ENCODE measurements at places on chromosomes 7 and 10. TPM values are rescaled to one million over a fixed set of nuclear protein-coding genes. Genes with fewer than 3 reads are reported as not detected.

DNA sequence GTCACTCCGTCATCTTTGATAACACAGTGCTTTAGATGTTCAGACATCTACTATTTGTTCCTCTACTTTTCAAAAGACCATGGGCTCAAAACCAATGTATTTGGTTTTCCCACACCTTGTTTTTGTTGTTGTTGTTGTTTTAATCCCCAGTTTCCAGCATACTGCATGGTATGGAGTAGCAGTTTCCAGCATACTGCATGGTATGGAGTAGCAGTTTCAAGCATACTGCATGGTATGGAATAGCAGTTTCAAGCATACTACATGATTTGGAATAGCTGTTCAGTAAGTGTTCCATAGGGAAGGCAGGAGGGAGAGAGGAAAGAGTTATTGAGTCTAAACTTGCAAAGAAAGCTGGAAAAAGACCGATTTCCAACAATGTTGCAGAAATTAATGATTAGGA, 314.3 kb upstream of the PRKCQ start:
- no peak for DNase-seq
- H3K4me1 ChIP-seq, result no peaks in the 10 kb centered on the region
- no peak overlapping the region for H3K4me3 ChIP-seq
- no peaks in the 10 kb centered on the region for H3K27me3 ChIP-seq

GRCh38 chr10:110326351-110327032, 21.8 kb upstream of the SMNDC1 start:
- DNase-seq, result no peak
- no peak overlapping the region for H3K4me3 ChIP-seq
- no peak overlapping the region for H3K27ac ChIP-seq
- H3K36me3 ChIP-seq, result no peaks in the 10 kb centered on the region
- H3K4me1 ChIP-seq, result no peaks in the 10 kb centered on the region

Gene SYPL1
- total RNA-seq, result 79.0 TPM

Gene HGF
- total RNA-seq, result 3.7 TPM

- no peaks in the 10 kb centered on the region for H3K27me3 ChIP-seq
- DNase-seq, result no peak
- no peak overlapping the region for H3K4me3 ChIP-seq
- no peak overlapping the region for H3K27ac ChIP-seq
- no peaks in the 10 kb centered on the region for H3K36me3 ChIP-seq
Observed at GRCh38 chr10:122861711-122862161, 16.1 kb upstream of the CUZD1 start.

GRCh38 chr7:29405891-29406290, 157.7 kb upstream of the PRR15 start:
- no peaks in the 10 kb centered on the region for H3K4me1 ChIP-seq
- no peak for DNase-seq
- H3K27ac ChIP-seq, result no peak overlapping the region
- no peaks in the 10 kb centered on the region for H3K36me3 ChIP-seq

Gene NAT16
- not detected for total RNA-seq

Gene METTL27
- total RNA-seq, result 0.84 TPM

DNA sequence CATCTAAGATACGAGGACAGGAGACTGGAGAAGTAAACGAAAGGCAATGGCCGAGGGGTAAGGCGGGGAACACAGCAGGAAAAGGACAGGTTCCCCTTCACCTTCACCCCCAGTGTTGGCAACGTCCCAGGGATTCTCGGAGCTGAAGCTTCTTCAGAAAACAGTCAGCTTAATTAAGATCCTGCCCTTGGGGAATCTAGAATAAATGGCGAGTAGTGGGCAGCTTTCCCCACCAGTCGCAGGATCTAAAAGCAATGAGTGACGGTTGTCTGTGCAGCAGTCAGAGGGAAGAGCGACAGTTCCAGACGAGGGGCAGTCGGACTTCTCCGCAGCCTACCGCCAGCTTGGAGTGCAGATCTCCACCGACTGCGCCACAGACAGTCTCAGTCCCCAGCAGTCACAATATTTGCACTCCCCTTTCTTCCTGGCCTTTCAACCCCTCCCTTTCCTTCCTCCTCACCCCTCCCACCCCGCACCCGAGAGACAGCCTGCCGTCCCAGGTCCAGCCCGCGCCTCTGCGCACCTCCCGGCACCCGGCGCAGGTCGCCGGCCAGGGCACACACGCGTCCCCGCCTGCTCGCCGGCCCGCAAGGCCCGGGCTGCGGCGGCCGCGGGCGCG, 10.9 kb upstream of the SP8 start:
- peaks cover 84% of the 10 kb centered on the region for H3K27me3 ChIP-seq
- no peaks in the 10 kb centered on the region for H3K4me1 ChIP-seq

DNA sequence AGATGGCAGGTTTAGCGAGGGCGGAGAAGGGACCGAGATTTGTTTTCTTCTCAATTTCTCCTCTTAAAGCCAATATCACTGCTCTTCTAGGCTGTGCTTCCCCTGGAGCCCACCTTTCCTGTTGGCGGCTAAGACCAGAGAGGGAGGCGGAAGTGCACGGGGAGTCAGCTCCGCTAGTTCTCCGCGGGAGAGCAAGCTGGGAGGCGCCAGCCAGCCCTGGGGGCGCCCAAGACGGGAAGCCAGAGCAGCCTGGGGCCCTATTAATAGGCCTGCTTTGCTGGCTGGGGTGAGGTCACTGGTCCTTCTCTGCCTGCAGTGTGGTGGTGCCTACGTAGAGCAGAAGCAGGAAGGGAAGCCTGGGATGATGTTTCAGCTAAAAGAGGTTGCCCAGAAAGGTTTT, 61.6 kb downstream of the LSM5 start:
- no peak for DNase-seq
- H3K27ac ChIP-seq, result no peak overlapping the region
- no peak overlapping the region for H3K4me3 ChIP-seq
- H3K27me3 ChIP-seq, result no peaks in the 10 kb centered on the region

DNA sequence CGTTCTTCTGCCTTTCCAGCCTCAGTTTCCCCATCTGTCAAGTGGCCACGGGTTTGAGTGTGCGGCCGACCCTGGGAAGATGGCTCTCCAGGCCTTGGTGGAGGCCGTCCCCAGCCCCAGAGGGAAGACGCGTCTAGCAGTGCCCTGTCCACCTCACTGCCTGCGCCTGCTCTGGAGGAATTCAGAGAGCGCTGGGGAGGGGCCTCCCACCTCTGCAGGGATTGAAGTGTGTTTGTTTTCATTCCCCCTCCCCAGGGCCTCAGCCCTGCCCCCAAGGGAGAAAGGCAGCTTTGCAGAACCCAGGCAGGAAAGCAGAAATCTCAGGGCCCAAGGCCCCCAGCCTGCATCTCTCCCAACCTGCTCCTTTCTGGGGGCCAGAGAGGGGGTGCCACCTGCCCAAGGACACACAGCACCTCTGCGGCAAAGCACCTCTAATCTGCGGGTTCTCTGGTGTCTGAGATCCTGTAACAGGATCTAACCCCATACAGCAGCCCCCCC, 91.0 kb downstream of the MICALL2 start:
- H3K4me1 ChIP-seq, result no peaks in the 10 kb centered on the region
- DNase-seq, result no peak

- H3K27ac ChIP-seq, result no peak overlapping the region
- no peaks in the 10 kb centered on the region for H3K4me1 ChIP-seq
- no peak for DNase-seq
- H3K27me3 ChIP-seq, result no peaks in the 10 kb centered on the region
- no peaks in the 10 kb centered on the region for H3K36me3 ChIP-seq
- H3K4me3 ChIP-seq, result no peak overlapping the region
Observed at GRCh38 chr7:39761449-39761848, 138.1 kb downstream of the RALA start.

GRCh38 chr7:148017126-148017525, 573.4 kb upstream of the C7orf33 start:
- no peak overlapping the region for H3K4me3 ChIP-seq
- H3K27me3 ChIP-seq, result no peaks in the 10 kb centered on the region
- DNase-seq, result no peak

- no peaks in the 10 kb centered on the region for H3K36me3 ChIP-seq
- H3K4me1 ChIP-seq, result no peaks in the 10 kb centered on the region
- no peak overlapping the region for H3K27ac ChIP-seq
- H3K27me3 ChIP-seq, result no peaks in the 10 kb centered on the region
- H3K4me3 ChIP-seq, result no peak overlapping the region
- no peak for DNase-seq
Observed at GRCh38 chr10:96482815-96483588, 30.7 kb downstream of the TLL2 start.

Gene ST8SIA6
- total RNA-seq, result 2.1 TPM

DNA sequence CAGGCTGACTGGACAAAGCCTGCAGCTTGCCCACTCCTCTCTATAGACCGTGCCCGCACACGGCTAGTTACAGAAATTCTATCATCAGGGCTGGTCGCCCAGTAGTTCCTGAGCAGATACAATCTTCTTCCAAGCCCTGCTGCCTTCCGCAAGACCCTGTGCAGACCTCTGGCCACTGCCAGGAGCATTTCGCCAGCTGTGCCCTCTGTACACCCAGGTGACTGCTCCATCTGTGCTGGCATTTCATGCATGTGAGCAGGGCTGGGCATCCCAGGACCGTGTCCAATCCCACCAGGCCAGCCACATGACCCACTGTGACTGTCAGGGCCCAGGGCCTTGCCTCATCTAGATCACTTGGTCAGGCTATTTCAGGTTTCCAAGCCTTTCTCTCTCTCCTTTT, 36.9 kb downstream of the HSPA12A start:
- no peak overlapping the region for H3K27ac ChIP-seq
- H3K27me3 ChIP-seq, result peaks cover 1% of the 10 kb centered on the region
- H3K36me3 ChIP-seq, result no peaks in the 10 kb centered on the region
- H3K4me3 ChIP-seq, result no peak overlapping the region

- H3K27ac ChIP-seq, result no peak overlapping the region
- no peak overlapping the region for H3K4me3 ChIP-seq
- peaks cover 3% of the 10 kb centered on the region for H3K27me3 ChIP-seq
- no peak for DNase-seq
- no peaks in the 10 kb centered on the region for H3K4me1 ChIP-seq
- H3K36me3 ChIP-seq, result no peaks in the 10 kb centered on the region
Observed at GRCh38 chr7:155950898-155951553, 138.8 kb upstream of the SHH start.

Gene PNLIP
- total RNA-seq, result not detected

DNA sequence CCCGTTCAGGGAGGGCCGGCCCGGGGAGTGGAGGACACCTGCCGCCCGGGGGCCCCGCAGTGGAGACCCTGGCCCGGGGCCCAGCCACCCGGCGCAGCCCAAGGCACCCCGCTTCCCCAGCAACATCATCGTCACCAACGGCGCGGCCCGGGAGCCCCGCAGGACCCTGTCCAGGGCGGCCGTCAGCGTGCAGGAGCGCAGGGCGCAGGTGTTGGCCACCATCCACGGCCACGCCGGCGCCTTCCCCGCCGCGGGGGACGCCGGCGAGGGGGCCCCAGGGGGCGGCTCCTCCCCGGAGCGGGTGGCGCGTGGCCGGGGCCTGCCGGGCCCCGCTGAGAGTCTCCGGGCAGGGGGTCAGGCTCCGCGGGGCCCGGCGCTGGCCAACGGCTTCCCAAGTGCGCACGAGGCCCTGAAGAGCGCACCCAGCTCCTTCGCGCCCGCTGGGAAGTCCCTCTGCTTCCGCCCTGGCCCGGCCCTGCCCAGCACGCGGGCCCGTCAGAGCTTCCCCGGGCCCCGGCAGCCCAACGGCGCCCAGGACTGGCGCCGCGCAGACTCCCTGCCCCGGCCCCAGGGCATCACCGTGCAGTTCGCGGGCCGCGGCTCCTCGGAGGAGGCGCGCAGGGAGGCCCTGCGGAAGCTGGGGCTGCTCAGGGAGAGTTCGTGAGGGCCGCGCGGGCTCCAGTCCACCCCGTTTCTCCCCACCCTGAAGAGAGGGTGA, 46.7 kb downstream of the PROSER2 start:
- H3K27ac ChIP-seq, result peak overlapping the region; percentile 46
- H3K4me1 ChIP-seq, result no peaks in the 10 kb centered on the region
- peak overlapping the region; percentile 43 for H3K4me3 ChIP-seq
- no peaks in the 10 kb centered on the region for H3K27me3 ChIP-seq

Gene FZD8
- 6.1 TPM for total RNA-seq

DNA sequence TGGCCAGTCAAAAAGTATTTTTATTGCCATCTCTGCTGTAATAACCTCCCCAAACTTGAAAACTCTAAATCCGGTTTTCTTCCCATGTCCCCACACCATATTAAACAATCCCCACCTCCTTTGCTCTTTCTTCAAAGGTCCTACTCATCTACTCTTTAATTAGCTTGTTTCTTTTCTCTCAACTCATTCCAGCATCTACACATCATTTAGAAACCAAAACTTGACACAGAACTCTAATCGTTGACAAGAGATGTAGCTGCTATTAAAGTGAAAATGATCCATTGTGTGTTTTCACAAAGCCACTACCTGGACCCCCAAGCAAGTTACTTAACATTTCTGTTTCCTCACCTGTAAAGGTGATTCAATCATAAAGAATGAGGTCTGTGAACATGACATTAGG, 436.3 kb upstream of the NPVF start:
- no peak for DNase-seq
- no peaks in the 10 kb centered on the region for H3K27me3 ChIP-seq
- H3K27ac ChIP-seq, result no peak overlapping the region
- H3K4me1 ChIP-seq, result peaks cover 26% of the 10 kb centered on the region
- H3K36me3 ChIP-seq, result no peaks in the 10 kb centered on the region

- H3K27ac ChIP-seq, result no peak overlapping the region
- H3K36me3 ChIP-seq, result no peaks in the 10 kb centered on the region
- H3K27me3 ChIP-seq, result no peaks in the 10 kb centered on the region
- H3K4me3 ChIP-seq, result no peak overlapping the region
- no peaks in the 10 kb centered on the region for H3K4me1 ChIP-seq
- DNase-seq, result peak; percentile 75
Observed at GRCh38 chr10:14397066-14397465, 66.3 kb upstream of the FRMD4A start.

DNA sequence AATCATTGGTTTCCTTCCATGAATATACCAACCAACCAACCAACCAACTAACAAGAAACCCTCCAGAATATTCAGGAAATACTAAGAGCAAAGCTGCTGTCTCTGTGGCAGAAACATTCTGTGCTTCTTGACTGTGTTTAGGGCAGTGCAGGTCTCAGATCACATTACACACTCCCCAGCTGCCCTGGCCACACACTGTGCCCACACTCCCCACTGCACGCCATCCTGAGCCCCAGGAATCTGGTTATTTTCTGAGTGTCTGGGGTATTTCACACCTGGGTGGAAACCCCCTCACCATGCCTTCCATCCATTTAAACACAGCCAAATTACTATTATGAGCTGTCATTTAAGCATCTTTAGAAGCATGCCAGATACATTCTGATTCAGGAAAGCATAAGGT, 183.7 kb upstream of the ANK3 start:
- H3K27ac ChIP-seq, result peak overlapping the region; percentile 75
- H3K27me3 ChIP-seq, result no peaks in the 10 kb centered on the region
- no peaks in the 10 kb centered on the region for H3K36me3 ChIP-seq
- DNase-seq, result no peak
- peak overlapping the region; percentile 61 for H3K4me3 ChIP-seq
- peaks cover 14% of the 10 kb centered on the region for H3K4me1 ChIP-seq

Gene PRF1
- total RNA-seq, result 3.4 TPM

- no peaks in the 10 kb centered on the region for H3K36me3 ChIP-seq
- no peak for DNase-seq
- no peak overlapping the region for H3K27ac ChIP-seq
Observed at GRCh38 chr7:110808361-110808760, 282.6 kb upstream of the LRRN3 start.

Gene ANLN
- 1.2 TPM for total RNA-seq

Gene SOSTDC1
- total RNA-seq, result not detected

- no peaks in the 10 kb centered on the region for H3K36me3 ChIP-seq
- H3K4me3 ChIP-seq, result no peak overlapping the region
- no peak for DNase-seq
- no peak overlapping the region for H3K27ac ChIP-seq
- H3K27me3 ChIP-seq, result peaks cover 10% of the 10 kb centered on the region
Observed at GRCh38 chr10:123117644-123118417, 17.9 kb upstream of the HMX3 start.
